MCF 10A (cell line): ENCODE measurements at places on chromosomes 1 and 21.

GRCh38 chr1:161207173-161207572 lies 5.0 kb downstream of the NDUFS2 start:
- no peak for DNase-seq

- no peak for DNase-seq
These were observed 40.1 kb downstream of the SORT1 start for GRCh38 chr1:109357616-109358015.

- DNase-seq, result no peak
These were observed 373.4 kb downstream of the NEGR1 start for GRCh38 chr1:71908871-71909390.

DNA sequence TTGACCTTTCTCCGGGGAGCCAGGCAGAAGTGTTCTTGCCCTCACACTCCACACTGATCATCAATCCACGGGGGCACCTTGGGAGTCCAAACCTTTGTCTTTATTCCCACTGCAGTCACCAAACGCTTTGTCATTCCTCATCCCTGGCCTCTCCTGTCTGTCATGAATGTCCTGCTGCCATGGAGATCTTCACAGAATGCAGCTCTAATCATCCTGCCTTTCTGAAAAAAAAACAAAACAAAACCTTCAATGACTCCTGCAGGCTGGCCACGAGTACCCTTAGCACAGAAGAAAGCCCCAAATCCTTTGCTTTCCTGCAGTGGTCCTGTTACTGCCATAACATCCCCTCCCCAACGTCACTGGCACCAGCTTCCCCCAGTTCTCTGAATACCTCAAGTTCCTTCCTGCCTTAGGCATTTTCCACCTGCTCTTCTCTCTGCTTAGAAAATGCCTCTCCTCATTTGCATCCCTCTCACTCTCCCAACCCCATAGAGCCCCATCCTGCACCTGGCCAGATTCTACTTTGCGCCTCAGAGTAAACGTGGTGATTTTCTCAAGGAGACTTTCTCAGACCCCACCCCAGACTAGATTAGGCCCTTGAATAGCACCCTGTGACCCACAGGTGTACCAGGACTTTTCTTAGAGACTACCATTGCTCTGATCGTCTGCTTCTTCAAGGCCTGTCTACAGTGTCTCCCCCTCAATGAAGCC lies 131.2 kb downstream of the AK5 start:
- no peak for DNase-seq

- DNase-seq, result no peak
These were observed 16.0 kb downstream of the THEM4 start for GRCh38 chr1:151893176-151893924.

GRCh38 chr1:11720525-11720924 lies 15.4 kb upstream of the AGTRAP start:
- no peak for DNase-seq

DNA sequence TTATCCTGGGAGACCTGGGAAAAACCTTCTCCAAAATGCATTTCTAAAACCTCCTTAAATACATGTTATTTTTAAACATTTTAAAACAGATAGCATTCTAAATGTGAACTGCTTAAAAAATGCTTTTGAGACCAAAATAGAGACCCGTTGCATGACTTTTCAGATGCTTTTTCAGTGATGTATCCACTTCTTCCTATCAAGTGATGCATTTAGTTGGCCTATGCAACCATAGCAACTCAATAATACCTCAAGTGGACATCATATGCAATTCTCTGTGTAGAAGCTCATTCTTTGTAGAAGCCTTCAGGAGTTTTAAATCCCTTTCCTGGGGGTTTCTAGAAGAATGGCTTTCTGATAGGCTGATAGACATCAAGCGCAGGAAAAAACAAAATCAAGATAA lies 94.5 kb upstream of the RAVER2 start:
- no peak for DNase-seq

DNA sequence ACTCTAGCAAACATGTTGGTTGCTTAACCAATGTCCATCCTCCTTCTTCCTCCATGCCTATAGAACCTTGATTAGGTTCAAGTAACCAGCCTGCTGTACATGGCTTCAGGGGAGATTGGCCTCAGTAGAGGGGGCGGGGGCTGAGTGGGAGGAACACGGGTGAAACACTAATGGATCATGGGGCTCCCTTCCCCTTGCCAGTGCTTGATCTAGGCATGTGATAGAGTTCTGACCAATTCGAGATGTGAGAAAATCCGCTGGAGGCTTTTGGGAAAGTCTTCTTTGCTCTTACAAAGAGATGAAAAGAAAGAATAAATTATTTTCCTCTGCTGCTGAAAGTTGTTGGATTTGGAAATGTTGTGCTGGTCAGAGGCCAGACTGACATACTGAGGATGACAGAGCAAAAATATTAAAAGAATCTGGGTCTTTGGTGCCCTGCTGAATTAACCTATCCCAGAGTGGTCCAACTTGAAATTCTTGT lies 5.2 kb upstream of the OTUD7B start:
- DNase-seq, result no peak

DNA sequence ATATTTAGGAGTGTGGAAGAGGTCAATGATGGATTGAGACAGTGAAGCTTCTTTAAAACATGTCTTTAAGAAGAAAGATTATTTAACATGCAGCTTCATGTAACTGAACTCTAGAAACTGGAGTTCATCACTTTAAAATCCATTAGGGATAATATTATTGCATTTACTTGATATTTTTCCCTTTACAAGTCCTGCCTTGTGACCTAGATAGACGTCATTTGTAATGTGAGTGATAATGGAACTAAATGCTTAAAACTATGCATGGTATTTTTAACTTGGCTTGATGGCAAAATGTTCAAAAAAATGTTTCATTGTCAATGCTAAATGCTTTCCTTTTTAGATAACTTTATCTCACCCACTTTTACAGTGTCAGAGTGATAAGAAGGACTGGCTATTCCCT lies 723.7 kb downstream of the RWDD3 start:
- DNase-seq, result no peak
